Fibroblast of the conjunctiva (primary cell): ENCODE measurements at places on chromosomes 1 and 21.

- peak; percentile 5 for DNase-seq
Measured at GRCh38 chr1:44170281-44170823, 28.9 kb upstream of the KLF18 start.

GRCh38 chr1:116401646-116402176 lies 28.7 kb downstream of the ATP1A1 start:
- DNase-seq, result no peak

- DNase-seq, result peak; percentile 16
Measured at GRCh38 chr21:33543505-33544129, 779 bp downstream of the SON start.

DNA sequence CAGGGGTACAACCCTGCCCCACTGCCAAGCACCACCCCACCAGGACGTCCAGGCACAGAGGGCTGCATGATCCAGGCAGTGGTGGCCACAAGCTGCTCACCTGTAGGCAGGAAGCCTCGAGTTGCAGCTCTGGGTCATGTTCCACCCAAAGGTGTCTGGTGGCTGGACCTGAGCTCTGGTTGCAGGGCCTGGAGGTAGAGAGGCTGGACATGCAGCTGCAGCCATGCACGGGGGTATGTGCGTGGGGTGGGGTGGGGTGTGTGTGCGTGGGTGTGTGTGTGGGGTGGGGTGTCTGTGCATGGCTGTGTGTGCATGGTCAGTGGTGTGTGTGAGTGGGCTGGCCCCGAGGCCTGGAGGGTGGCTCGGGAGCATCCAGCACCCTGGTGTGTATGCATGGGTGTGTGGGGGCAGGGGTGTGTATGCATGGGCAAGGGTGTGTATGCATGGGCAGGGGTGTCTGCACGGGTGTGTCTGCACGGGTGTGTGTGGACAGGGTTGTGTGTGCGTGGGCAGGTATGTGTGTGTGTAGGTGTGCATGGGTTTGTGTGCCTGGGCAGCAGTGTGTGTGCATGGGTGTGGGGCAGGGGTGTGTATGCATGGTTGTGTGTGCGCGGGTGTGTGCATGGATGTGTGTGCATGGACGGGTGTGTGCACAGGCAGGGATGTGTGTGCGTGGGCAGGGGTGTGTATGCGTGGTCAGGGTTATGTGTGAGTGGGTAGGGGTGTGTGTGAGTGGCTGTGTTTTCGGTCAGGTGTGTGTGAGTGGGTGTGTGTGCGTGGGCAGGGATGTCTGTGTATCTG lies 15.6 kb downstream of the ARHGEF16 start:
- no peak for DNase-seq

DNA sequence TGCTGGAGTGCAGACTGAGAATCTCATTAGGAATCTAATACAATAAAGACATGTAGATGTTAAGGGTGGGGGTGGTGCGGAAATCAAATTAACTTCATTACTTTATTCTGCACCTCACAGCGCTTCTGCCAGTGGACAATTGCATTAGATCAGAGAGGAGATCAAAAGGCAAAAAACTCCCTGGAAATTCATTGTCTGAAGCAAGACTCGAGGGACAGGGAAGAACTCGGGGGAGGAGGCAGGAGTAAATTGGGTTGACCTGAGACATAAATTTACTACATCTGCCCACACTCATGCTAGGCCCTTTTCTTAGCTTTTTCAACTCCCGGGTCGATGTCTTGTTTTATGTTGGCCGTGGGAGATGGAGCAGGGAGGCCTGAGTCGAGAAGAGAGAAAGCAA lies 315.4 kb downstream of the SPATA17 start:
- no peak for DNase-seq

- peak; percentile 35 for DNase-seq
Measured at GRCh38 chr1:61120998-61121397, 38.6 kb downstream of the NFIA start.

- DNase-seq, result no peak
Measured at GRCh38 chr1:155981266-155982088, 3.1 kb upstream of the ARHGEF2 start.

- DNase-seq, result no peak
Measured at GRCh38 chr1:158014731-158015320, 21.4 kb downstream of the KIRREL1 start.

DNA sequence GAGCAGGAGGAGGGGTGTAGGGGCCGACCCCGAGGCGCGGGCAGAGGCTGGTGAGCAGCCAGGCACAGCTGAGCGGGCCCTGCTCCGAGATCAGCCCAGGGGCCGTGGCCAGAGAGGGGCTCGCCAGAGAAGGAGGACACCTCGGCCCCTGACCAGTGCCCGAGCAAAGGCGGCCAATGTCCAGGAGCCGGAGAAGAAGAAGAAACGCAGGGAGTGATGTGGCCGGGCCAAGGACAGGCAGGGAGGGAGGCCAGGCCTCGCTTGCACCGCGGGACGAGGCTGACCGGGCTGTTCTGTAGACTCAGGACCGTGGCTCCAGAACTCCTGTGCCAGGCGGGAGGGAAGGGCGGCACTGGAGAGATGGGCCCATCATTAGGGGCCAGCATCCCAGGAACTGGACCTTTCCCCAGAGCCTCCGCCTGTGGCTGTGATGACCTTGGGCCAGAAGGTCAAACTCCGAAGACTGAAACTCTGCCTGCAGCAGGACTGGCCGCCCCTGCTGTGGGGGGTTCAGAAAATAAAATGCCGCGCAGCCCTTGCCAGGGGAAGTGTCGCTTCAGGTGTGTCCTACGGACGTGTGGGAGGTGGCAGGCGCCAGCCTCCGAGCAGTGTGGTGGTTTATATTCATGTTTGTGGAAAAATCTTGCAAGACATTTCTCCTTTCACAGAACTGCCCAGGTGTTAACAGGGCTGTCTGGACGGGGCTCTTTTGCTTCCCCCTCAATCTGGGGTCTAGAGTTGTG lies 14.4 kb downstream of the RRP1 start:
- DNase-seq, result no peak

DNA sequence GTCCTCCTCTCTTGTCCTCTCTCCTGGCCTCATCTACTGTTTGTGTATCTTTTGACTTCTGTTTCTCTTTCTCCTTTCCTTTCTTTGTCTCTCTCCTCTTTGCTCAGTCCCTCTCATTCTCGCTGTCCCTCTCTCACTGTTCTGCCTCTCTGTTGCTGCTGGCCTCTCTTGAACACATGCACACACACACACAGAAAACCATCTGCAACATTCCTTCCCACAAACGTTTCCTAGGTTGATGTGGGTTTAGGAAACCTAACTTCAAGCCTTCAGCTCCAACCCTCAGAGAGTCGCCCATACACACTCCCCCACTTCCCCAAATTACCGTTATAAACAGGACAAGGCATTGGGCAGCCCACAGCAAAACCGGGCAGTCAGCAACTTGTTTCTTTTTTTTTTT lies 10.9 kb upstream of the SSBP3 start:
- no peak for DNase-seq

- no peak for DNase-seq
Measured at GRCh38 chr1:26401891-26402290, 8.7 kb upstream of the LIN28A start.
